ENCODE measurements at places on chromosomes 7 and 10.

DNA sequence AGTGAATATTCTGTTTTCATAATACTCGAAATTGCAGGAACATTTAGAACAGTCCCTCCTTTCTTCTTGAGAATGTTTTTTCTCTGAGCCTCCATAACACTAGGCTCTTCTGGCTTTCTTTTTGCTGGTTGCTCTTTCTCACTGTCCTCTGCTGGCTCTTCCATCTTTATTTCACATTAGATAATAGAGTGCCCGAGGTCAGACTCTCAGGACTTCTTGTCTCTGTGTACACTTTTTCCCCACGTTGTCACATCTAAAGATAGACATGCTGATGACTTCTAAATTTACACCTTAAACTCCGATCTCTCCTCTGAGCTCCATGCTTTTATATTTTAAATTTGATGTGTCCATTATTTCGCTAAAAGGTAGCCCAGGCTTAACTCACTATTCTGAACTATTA lies 15.4 kb upstream of the LRRN3 start:
- DNase-seq: no peak

DNA sequence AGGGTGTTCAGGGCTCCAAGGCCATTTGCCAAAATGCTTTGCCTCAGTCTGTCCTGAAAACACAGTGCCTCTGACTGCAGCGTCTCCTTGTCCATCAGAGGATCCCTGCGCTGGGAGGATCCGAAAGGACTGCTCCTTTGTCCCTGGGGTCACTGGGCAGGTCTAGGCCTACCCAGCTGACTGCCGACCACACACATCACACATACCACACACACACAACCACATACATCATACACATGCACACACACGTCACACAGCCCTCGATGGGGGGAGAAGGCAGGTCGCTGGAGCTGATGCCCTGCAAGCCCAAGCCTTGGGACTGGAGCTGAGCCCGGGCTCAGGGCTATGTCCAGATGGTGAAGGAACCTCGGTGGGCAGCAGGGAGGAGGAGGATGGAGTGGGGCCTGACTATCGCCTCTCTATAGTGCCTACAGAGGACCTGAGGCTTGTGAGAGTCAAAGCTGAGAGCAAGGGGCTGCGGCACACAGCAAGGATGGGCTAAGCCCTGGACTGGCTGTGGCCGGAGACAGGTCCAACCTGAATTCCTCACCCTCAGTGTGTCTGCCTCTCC lies 29.1 kb downstream of the GPRIN2 start:
- DNase-seq: no peak

GRCh38 chr7:78172933-78173591 lies 374.5 kb downstream of the PHTF2 start:
- DNase-seq: no peak

- DNase-seq: no peak
Observed at GRCh38 chr7:116159711-116160110, 50.6 kb upstream of the TES start.

GRCh38 chr7:2384354-2385243 lies 18.8 kb upstream of the CHST12 start:
- no peak for DNase-seq

DNA sequence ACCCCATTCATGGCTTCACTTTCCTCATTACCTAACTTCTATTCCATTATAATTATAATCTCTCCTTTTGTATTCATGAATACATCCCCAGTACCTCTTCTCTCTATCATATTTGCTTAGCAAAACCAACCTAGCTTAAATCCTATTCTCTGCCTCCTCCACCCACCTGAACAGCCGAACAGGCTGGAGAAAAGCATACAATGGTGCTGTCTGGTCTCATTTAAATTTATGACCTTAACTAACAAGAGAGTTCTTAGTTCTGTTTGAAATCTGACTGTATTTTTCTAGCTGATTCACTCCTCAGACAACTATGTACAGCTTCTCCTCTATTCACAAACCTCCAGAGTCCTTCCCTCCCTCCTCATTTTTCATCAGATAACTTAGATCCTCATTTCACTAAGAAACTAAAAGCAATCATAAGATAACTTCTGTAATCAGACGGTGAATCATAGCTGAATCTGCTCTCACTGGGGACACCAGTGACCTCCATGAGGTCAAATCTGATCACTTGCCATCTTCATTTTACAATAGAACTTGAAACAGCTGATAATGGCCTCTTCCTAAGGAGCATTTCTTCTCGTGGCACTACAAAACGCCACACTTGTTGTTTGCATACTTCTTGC lies 233.9 kb upstream of the AOAH start:
- DNase-seq: no peak

DNA sequence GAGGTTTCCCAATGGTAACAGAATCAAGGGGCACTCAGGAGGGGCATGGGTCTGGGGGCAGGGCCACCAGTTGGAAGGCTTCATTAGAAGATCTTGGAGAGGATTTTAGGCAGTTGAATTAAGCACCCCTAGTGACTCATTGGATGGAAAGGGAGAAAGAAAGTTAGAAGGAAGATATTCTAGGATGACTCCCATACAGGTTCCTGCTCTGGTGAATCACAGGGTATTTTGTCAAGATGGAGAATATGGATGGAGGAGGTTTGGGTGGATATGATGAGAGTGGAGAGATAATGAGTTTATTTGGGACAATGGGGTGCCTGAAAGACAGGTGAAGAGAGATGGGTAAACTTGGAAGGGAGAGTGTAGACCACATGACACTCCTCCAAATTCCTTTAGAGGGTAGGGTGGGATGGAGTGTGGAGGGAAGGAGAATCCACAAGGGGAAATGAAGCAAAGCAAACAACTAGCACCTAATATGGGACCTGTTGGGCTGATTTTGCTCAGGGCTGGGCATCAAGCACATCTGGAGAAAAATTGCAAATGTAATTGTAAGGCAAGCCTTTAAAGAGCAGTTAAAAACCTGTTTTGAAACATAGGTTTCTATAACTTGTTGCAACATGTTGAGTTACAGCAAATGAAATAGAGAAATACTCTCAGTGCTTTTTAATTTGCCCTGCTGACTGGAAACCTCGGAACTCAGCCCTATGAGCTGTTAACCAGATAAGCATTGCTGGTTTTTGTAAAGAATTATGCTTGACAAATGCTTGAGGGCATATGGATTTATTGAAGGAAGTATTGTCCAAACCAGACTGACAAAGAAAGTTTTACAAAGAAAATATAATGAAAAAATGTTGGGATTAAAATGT lies 2.9 kb upstream of the ENTPD7 start:
- no peak for DNase-seq

All from ecto neural progenitor cell (in vitro differentiated cells).